Spleen (tissue), 13 donors: ENCODE measurements at places on chromosomes 1 and 21. TPM values are rescaled to one million over a fixed set of nuclear protein-coding genes. Genes with fewer than 3 reads are reported as not detected.
A peak's percentile ranks its signal among the peaks of the same experiment; 100 is the strongest.

Gene SHISAL2A
- polyA plus RNA-seq, result 15.5 TPM

DNA sequence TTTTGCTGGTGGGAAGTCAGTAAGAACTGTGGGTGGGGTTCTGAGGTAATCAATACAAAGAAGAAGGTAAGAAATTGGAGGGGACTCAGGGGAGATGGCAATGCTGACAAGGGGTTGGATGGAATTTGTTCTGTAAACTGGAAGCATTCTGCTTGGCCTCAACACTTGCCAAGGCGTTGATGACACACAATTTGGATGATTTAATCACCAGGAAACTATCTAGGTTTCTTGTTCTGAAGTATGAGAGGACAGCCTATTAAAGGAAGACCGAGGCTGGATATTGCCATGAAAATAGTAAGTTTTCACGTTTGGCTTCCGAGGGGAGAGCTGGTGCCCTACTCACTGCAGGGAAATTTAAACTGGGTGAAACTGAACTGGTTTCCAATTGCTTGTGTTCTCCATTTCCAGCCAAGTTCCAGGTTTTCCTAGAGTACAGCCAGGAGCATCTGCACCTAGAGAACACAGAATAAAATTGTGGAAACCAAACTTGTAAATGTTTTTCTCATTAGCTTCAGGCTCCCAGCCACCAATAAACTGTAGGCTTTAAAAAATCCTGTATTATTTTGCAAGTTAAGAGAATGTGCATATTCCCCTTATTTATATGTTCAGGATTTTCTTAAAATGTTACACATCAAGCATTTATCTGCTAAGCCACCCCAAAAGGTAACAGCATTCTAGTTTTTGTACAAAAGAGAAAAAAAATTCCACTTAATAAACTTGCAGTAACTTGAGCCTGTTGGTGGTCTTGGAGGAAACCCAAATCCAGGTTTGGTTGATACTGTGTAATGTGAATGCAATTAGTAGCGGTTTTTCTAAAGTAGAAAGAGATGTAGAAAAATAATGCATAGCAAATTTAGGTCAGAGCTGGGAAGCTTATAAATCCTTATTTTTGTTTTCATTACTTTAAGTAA, 53.8 kb downstream of the ROR1 start:
- no peak for DNase-seq

Gene F13B
- polyA plus RNA-seq, result not detected

DNA sequence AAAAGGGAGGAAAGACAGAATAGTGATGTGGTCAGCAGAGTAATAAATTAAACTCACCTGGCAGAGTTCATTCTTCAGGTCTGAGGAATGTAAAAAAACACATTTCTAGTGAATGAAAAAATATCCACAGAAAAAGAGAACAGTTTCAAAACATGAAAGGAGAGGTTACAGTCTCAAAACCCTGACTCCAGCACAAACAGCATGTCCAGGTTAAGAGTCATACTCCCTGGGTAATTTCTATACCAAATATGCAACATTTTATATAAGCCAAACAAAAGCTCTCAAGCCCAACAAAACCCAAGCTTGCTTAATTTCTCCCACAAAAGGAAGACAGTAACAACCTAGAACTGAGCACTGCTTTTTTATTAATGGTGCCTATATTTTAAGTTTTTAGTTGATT, 173.0 kb downstream of the NTMT2 start:
- no peak for DNase-seq

- no peak for DNase-seq
These were observed 2.7 kb downstream of the USP25 start for GRCh38 chr21:15732290-15732995.

DNA sequence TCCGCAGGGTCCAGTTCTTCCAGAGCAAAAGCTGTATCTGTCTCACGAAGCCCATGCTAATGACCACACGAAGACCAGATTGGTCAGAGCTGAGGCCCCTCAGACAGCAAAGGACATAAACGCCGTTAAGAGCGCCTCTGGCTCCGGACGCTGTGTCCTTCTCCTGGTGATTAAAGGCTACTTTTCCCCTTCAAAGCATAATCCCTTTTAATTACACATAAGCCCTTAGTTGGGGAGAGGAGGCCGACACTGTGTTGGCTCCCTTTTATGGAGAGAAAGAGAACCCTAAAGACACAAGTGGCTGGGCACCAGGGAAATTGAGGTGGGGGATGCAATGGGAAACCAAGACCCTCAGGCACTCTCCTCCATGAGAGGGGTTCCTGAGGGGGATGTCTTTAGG, at the start of gene ABCA4:
ABCA4 (minus strand) TSS at position 158 of the 400 bp plus-strand sequence; CDS start at position 55, 103 bp downstream.
- DNase-seq, result no peak

- no peak for DNase-seq
These were observed 140.9 kb upstream of the HMCN1 start for GRCh38 chr1:185593271-185593670.

DNA sequence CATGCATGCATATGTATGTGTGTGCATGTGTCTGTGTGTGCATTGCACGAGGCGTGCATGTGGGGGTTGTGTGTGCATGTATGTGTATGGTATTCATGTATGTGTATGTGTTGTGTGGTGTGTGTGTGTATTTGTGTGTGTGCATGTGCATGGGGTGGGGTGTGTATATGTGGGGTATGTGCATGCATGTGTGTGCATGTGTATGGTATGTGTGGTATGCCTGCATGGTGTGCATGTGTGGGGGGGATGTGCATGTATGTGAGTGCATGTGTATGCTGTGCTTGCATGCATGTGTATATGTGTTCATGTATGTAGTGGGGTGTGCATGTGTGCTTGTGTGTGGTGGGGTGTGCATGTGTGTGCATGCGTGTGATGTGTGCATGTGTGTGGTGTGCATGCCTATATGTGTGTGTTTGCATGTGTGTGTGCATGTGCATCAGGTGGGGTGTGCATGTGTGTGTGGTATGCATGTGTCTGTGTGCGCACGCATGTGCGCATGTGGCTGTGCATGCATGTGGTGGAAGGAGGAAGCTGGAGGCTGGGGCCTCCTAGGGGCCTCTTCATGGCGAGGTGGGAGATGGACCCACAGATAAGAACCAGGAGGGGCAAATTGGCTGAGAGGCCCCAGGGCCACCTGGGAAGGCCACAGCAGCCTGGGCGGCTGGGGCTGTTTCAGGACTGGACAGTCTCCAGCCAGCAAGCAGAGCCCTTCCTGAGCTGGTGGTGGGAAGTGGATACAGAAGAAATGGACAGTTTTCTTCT, 35.9 kb upstream of the ARF1 start:
- DNase-seq, result no peak

Gene KCNK2
- polyA plus RNA-seq, result 0.13 TPM

DNA sequence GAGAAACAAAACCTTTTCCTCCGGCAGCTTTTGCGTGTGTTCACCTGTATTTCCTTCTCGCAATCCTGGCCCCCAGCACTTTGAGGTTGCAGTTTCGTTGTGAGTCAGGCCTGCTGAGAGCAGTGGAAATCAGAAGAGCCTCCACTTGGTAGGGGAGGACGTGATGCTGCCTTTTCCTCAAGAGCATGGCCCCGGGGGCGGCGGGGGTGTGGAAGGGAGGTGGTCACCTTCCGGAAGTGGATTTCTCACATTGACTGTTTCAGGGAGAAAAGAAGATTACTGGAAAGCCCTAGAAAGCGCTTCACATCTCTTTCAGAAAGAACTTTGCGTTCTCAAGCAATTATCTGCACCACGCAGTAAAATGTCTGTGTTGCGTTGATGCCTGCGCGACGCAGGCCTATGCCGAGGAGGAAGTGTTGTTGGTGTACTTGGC, 12.2 kb upstream of the IL10 start:
- peak; percentile 87 for DNase-seq

Gene TNNI3K
- 0.41 TPM for polyA plus RNA-seq
